ENCODE measurements at places on chromosomes 5 and 9. TPM values are rescaled to one million over a fixed set of nuclear protein-coding genes. Genes with fewer than 3 reads are reported as not detected.

DNA sequence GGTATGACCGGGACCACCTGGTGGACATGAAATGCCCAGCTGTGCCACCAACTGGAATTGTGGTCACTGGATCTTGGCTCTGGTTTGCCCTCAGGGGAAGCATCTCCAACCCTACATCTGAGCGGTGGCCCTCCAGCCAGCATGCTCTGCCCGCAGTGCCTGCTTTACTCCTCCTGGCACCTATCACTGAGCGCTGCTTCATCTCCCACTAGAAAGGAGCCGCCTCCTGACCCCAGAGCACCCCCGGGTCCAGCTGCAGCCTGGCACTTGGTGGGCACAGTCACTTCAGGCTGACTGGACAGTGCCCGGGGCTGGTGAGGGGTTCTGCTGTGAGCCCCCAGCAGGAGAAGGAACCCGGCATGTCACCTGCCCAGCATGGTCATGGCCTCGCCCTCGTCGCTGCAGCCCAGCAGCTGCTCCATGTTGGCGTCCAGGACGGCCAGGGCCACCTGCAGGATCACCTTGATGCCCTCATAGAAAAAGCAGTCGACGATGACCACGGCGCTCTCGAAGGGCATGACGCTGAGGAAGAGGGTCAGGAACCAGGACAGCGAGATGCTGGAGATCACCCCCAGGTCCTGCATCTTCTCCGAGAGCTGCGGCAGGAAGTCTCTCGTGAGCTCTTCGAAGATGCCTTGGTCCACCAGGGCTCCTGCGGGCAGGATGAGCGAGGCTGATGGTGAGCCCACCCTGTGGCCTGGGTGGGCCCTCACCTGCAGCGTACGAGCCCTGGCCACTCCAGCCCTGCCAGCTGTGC lies 16.1 kb upstream of the MRNIP start:
- no peak for DNase-seq

GRCh38 chr9:90770182-90770738 lies 31.4 kb upstream of the SYK start:
- DNase-seq, result no peak

GRCh38 chr9:36100532-36100931 lies 36.0 kb upstream of the GLIPR2 start:
- no peak for DNase-seq

- DNase-seq, result peak; percentile 64
Measured at GRCh38 chr5:170278611-170279458, 18.7 kb downstream of the LCP2 start.

DNA sequence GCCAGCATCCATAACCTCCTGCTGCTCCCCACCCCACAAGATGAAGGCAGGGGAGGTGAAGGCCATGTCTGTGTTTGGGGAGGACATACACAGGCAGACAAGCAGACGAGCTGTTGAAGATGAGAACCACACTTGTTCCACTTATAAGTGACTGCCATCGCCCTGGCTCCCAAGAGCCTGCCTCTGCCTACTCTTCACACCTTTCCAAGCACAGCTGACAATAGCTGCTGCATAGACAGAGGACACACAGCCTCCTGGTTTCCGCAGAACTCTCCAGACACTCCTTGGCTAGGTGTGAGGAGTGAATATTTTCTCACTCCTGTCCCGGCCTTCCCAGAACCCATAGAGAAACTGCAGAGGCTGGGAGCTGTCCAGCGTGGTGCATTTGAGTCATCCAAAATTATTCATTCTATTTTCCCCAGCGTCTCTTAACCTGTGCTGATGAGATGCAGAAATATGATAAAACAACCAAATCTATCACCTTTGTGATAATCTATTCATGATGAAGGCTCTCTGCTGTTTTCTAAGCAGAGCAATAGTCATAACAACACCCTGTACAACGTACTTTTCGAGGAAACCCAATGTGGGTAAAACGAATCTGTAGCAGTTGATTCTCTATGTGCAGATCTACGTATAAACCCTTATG lies 24.7 kb downstream of the KLF9 start:
- no peak for DNase-seq

DNA sequence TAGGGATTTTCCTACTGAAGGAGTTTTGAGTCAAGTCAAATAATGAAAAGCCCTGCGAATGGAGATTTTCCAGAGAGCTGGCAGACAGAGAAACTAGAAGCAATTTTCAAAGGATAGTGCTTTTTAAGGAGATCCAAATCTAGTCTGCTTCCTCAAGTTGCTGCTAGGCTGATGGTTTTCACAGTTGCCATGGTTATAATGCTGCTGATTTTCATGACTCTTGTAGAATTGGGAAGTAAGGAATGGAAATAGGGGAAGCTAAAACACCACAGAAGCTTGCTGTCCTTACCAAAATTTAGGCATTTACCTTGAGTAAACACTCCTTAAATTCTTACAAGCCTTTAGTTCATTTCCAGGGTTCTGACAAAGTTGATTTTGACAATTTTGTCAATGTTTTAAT lies 30.1 kb upstream of the HAPLN1 start:
- DNase-seq, result no peak

- peak; percentile 39 for DNase-seq
Measured at GRCh38 chr5:1523480-1523792, 324 bp downstream of the LPCAT1 start.

- DNase-seq, result peak; percentile 69
Measured at GRCh38 chr5:13987843-13988464, 43.5 kb upstream of the DNAH5 start.

Gene LOX
- total RNA-seq, result 6.5 TPM

DNA sequence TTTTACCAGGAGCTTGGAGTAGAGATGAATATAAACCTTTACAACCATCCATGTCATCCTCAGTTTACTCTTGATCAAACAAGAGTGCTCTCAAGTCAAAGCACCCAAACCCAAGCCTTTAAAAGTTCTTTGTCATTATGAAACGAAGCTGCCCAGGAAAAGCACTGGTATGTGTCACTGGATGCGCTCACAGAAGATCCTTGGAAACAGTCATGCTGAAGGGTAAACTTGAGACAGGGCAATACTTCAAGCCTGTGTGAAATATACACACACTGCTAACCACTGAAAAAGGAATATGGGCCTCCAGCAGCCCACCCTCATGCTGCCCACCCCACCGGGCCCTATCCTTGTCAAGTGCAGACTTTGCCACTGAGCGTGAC lies 84.5 kb downstream of the PRRT1B start:
- no peak for DNase-seq

DNA sequence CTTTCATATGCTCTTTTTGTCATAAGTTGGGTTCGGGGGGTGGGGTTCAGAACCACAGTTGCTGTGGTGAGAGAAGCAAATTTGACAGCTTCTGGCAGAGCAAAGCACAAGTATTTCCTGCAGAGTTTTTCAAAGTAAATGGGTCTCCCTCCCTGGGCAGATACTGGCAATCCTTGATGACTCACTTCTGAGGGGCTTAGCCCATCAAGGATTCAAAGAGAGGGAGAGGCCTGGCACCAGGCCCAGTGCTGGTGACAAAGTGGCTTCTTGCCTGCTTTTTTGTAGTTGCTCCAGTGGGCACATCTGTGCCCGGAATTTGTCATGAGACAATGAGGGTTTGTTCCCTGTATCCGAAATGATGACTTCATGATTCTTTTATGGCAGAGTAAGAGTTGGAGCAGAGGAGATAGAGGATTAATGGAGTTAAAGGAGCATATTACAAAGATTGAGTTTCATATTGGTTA lies 46.6 kb upstream of the TNC start:
- DNase-seq, result no peak

Gene TYRP1
- not detected for total RNA-seq

GRCh38 chr9:74847478-74848152 lies 40.1 kb downstream of the TRPM6 start:
- no peak for DNase-seq

GRCh38 chr9:109466623-109467590 lies 31.2 kb downstream of the PTPN3 start:
- no peak for DNase-seq

DNA sequence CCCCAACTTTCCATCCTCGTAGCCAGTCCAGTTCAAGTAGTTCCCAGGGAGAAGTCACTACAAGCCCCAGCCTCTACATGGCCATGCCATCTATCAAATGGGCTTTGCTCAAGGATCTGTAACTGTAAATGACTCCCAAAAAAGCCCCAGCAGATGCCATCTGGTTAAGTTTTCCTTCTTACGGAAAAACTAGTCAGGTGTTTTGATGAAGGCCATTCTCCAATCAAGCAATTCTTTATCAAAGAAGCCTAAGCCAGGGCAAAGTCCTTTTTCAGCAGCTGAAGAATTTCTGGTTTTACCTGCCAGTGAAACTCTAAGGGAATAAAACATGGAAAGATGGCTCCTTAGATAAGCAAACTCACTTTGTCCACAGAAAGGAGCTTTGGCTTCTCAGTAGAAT lies 21.9 kb upstream of the ZNF622 start:
- DNase-seq, result no peak

Gene PCDHB7
- total RNA-seq, result 2.4 TPM

Gene REEP2
- 7.0 TPM for total RNA-seq

GRCh38 chr9:114231719-114232449 lies 76.5 kb downstream of the COL27A1 start:
- no peak for DNase-seq

DNA sequence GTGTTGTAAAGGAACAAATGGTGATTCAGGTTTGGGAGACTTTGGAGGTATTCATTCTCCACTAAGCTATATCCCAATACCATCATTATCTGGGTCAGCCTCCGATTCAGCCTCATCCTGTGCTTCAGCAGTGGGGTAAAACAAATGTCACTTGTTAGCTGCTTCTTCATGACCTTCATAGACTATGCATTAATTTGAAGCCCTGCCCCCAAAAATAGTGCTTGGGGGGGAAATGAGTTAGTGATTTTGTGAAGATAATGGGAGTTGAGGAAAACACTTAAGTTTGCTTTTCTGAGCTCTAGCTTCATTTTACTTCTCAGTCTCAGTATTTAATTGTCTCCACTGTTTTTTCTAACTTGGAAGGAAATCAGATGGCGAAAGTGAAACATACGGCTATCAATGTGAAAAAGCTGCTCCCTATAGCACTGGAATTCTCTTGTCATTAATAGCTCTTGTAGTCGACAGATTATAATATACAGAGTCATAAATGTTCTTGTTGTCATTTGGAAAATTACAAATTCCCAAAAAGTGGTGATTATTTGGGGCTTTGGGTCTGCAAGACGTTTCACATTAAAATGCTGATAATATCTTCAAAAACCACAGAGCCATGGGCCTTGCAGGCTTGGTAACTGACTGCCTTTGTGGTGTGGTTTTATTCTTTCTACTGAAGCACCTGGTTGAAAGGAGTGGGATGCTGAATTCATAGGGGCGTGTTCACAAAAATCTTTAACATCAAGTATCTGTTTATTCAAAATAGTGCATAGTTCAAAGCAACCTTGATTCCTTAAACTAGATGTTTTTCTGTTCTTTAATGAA lies 40.0 kb downstream of the PIK3R1 start:
- no peak for DNase-seq

Gene MSMP
- total RNA-seq, result not detected

Gene RABGAP1
- 96.4 TPM for total RNA-seq

GRCh38 chr5:34772267-34773098 lies 66.5 kb upstream of the TTC23L start:
- DNase-seq, result no peak

DNA sequence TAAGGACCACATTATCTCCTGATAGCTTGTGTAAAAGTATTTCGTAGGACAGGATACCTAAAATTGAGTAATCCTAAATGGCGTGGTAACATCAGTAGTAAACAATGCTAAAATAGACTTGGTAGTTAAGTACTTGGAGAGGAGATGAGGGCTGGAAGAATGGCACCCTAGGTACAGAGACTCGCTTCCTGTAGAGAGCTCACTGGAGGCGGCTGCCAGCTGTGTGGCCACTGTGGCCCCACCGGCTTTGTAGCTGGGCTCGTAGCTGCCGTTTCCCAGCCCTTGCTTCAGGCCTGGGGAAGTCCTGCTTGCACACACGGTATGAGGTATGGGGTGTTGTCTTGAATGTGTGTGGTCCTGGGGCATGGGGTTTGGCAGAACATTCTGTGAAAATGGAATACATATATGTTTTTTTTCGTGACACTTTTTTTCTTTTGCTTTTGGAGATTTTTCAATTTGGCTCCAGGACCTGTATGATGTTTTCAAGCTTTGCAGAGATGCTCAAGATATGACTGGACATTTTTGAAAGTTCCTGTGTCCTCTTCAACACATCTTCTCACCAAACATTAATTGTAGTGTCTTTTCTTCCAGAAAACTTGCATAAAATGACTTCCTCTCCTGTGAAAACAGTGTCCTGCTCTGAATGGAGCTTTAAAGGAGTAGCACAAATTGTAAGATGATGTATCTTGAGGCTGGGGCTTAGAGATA lies 58.0 kb downstream of the RCL1 start:
- no peak for DNase-seq

Gene IFNK
- not detected for total RNA-seq

Gene RGMB
- total RNA-seq, result 20.0 TPM

GRCh38 chr5:54177058-54177457 lies 133.3 kb downstream of the ARL15 start:
- DNase-seq, result no peak

GRCh38 chr9:31275419-31275818 lies 1109.0 kb upstream of the ACO1 start:
- no peak for DNase-seq

GRCh38 chr5:89255845-89256463 lies 373.0 kb upstream of the MEF2C start:
- DNase-seq, result no peak

- DNase-seq, result no peak
Measured at GRCh38 chr9:78009186-78009585, 22.4 kb downstream of the GNAQ start.

DNA sequence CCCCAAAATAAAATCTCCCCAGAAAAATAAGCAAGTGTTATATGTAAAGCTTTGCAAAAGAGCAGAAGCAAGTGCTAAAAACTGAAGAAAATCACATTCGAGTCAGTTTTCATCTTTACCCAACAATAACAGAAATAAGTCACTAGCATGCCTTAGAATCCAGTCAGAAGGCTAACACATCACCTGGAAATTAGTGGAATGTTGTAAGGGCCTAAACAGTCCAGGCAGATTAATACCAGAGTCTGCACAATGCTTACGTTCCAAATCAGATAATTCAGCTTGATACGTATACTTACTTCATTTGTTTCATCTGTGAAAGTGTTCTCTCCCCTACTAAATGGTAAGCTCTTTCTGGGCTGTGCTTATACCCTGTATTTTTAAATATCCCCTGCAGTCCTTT lies 42.7 kb downstream of the SUSD1 start:
- no peak for DNase-seq

Gene TSSK1B
- total RNA-seq, result 2.1 TPM
